Stimulated activated CD4-positive, alpha-beta T cell treated with anti-CD3 and anti-CD28 coated beads, TNF-alpha, amount 100 ng/mL, for 48 hours (primary cell): ENCODE measurements at places on chromosomes 7 and 10.

- DNase-seq, result no peak
These were observed 14.6 kb upstream of the REEP3 start for GRCh38 chr10:63506554-63506953.

DNA sequence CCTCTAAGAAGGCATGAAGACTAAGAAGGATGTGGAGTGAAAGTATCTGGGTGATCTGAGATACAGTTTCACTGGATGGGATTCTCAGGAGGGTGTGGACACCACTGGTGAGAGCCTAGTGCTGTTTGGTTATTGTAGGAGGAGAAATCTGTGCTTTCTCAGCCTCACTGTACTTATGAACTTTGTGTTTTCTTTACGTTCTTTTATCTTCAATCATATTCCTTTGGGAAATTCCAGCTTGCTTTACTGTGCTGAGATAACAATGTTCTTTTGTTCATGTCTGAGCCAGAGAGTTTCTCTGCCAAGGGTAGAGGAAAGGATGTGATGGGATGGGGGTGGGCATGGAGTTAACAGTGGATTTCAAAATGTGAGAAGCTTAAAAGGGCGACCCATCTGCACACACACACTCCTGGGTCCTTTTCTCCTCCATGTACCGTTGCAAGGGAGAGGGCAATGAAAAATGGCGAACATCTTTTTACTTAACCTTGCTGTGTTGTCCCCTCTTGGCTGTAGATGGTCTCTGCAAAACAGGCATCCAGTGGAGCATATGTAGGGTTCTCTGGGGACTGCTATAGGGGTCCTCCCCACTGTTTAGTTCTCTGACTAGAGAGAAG is 25.0 kb upstream of the TAX1BP1 start:
- no peak for DNase-seq

DNA sequence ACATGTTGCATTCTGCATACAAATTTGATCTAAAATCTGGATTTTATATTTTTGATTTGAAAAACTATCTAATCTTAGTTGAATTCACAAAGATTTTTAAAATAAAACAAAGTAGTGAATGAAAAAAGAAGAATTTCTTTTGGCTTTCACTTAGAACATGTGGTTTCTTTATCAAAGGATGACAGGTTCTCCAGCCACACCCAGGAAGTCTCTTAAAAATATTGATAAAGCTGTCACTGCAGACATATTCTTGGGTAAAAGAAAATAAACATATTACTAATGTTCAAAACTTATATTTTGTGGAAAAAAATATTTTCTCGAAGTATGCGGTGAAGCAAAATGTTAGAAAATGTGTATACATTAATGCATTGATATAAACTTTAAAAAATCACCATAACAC is 44.3 kb downstream of the ARL4A start:
- DNase-seq, result no peak

DNA sequence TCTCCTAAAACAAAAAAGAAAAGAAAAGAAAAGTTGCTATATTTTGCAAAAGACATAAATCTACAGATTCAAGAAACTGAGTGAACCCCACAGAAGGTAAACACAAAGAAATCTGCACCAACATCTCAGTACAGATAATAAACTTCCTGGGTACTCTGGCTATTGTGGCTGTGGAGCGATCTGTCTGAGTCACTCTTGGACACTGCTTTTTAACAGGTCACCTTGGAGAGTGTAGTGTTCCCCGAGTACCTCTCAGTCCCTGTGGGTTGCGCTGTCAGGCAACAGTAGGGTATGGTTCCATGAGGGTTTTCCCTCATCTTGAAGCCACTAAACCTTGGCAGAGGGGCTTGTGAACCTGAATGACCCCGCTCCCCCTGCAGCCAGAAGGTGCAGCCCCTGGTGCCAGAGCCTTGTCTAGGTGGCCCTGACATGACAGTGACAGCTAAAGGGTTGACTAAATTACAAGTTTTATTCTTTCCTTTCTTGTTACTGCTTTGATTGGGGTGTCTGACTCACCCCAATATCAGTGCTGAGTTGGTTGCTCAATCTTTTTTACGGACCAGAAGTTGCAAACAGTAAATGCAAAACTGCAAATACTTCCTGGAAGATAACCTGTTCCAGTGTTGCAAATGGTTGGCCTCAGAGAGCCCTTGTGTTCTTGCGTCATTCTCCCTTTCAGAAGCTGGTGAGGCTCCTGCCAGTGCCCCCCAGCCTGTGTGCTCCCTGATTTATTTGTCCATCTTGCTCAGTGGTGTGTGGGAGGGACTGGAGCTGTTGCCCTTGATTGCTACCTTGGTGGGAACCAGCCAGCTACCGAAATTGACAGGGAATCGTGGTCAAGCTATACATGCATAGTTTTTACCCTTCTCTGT is 30.6 kb downstream of the POR start:
- DNase-seq, result no peak

- DNase-seq, result no peak
These were observed 16.9 kb downstream of the PRF1 start for GRCh38 chr10:70585578-70586169.

GRCh38 chr7:26179826-26180497 is 20.6 kb downstream of the HNRNPA2B1 start:
- no peak for DNase-seq

DNA sequence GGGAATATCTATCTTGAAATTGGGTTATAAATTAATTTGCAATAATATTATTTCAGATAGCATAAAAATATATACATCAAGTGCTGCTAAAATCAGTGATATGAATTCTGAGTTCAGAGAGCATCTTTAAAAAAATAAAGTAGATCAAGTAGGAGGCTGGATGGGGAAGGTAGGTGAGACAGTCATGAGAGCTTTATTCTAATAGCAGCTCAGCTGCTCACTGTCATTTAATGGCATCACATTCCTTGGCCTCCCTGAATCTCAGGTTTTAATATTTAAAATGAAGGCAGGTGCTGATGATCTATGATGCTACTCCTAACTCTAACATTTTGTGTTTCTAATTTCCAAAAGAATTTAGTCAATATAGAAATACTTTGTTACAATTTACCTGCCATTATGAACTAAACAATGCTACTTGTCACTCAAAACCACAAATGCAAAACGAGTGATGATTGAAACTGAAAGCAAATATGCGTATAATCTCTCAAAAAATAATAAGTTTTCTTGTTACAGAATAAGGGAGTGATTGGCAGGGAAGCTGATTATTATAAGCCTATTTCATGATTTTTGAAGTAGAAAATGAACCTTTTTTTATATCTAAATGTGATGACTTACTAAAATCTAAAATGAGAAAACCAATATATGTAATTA is 147.6 kb upstream of the CSTF2T start:
- no peak for DNase-seq

DNA sequence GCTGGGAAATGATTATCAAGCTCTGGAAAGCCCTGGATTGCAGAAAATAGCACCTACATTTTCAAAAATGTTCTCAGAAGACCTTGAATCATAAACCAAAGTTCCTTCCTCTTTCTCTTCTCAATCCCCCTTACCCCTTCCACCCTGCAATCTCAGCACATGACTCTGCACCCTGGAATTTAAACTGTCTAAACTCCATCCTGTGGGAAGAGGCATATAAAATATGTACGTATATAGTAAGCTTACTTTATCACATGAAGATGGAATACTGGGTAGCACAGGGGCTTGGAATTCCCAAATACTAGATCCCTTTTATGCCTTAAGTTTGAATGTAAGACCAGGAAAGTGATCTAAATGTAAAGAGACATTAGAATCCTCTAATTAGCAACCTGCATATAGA is 7.7 kb downstream of the AGMO start:
- no peak for DNase-seq

GRCh38 chr7:29248713-29249382 is 54.3 kb downstream of the CHN2 start:
- no peak for DNase-seq

DNA sequence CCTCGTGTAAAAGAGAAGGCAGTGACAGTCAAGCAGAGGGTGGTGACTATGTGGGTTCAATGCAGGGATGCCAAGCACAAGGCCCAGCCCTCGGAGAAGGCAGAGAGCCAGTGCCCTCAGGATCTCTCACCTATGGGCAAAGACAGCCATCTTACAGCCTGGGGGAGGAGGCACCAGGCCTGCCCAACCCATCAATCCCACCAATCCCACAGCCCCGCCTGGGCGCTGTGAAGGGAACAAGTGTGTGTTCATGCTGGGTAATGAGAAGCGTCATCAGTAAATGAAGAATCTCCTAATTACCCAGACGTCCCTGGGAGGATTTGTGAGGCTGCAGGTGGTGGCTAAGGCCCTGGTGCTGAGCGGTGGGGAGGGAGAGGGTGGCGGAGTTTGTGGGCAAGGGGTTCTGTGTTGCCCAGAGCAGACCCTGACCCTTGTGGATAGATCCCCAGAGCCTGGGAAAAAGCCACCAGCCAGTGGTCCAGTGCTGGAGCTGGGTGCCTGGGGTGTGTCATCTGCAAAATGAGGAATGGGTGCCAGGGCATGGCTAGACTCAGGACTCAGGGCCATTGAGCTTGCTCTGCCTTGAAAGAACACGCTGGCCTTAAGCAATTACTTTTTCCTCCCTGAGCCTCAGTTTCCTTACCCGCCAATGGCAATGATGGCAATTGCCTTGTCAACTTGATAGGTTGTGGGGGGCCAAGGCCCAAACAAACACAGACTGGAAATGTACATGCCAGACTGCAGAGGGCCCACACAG is 128.1 kb upstream of the UNC5B start:
- DNase-seq, result no peak

DNA sequence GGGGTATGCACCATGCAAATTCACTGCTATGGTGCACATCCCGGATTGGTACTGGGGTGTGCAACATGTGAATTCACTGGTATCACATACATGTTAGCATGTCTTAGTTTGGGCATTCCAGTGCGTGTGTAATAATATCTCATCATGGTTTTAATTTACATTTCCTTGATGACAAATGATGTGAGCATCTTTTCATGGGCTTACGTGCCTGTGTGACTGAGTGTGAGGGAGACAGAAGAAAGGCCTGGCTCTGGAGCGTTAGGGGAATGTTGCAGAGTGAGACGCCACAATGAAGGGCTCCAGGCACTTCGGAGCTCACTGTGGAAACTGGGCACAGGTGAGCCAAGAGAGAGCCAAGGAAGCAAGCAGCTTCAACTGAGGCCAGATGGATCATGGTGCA is 162.6 kb downstream of the UBE2H start:
- no peak for DNase-seq

DNA sequence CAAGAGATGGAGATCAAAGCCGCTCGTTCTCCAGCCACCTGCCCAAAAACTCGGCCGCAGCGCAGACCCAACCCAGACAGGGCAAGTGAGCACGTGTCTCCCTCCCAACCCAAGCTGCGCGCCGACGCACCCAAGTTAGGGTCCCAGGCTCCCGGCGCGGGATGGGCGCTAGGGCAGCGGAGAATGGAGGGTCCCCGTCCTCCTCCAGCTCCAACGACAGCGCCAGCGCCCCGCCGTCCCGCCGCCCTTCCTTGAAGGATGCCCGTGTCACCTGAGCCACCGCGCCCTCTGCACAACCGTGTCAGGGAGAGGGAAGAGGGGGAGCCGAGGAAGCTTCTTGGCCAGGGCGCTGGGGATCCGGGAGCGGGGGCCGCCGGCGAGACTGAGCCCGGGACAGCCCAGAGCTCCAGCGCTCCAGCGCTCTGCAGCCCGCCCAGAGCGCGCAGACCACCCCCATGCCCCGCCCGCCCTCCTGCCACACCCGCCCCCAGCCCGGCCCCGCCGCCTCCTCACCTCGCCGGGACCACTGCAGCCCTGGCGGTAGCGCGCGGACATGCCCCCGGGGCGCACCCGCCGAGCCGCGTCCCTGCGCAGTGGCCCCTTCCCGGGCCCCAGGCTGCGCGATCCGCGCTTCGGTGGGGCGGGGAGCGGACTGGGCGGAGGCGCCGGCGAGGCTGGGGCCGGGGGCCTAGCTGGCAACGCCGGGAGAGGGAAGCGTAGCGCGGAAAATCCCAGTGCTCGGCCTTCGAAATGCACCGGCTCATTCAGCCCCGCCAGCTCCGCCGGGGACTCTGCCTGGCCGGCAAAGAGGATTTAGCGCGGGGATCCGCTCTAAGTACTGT is at the start of gene SLC16A12:
SLC16A12 (minus strand) TSS at position 424 of the 842 bp plus-strand sequence. CDS start 73,016 bp downstream, outside the sequence.
- DNase-seq, result no peak

- DNase-seq, result no peak
These were observed 31.6 kb downstream of the GRB10 start for GRCh38 chr7:50751146-50751545.

DNA sequence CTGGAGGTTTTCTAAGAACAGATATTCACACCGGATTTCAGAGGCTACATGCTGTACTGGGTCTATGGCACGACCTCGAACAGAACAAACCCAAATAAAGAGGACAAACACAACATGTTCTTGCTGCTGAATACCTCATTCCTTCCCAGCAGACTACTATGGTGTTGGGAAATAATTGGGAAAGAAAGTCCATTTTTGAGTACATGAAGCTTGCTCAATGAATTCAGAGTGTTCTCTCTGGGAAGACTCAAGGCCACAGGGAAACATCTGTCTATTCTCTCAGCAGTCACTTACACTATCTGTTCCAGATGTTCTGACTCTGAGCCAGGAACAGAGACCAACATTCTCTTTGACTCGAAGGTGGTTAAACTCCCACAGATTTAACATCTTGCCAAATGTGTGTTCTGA is 30.9 kb downstream of the LAMB1 start:
- DNase-seq, result no peak

- no peak for DNase-seq
These were observed 4.7 kb downstream of the GLI3 start for GRCh38 chr7:42232275-42232674.

DNA sequence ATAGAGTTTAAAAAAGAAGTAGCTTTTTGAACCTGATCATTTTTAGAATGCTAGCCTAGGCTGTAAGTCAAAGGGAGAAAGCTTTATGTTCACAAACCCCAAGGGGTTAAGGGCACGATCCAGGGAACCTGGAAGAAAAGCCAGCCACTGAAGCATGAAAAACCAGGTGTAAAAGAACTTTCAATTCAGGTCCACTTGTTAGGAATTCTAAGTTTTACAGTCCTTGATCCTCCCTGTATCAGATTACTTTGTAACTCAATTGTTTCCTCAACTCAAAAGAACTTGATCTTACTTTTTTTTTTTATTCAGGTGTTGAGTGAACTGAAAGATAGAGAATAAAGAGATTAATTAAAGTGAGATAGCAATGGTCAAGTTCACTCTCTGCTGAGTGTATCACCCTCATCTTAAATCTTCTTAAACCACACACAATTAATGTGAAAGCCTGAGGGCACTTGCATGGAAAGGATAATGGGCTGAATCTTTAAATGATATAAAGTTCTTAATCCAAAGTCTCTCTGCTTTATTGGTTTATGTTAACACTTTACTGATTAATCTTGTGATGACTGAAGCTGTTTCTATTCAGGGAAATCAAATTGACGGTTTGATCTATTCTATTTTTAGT is 672.2 kb upstream of the LRRN3 start:
- DNase-seq, result no peak
